ENCODE measurements at places on chromosomes 12 and 14.

DNA sequence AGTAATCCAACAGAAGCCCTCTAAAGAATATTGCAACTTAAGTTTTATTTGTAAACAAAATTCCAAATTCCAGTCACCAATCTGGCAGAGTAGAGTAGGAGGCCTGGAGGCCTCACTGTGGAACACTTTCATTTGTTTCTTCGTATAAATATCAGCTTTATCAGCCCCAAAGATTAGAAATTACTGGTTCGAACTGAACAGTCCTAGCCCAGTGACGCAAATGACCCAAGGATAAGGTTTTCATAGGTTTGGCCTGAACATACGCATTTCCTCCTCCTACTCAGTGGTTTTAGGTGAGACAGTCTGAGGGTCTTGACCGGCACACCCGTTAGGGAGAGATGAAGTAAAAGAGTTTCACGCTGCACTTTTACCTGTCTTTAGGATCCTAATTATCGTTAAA, 1.7 kb downstream of the CDC42BPB start:
- DNase-seq: no peak

DNA sequence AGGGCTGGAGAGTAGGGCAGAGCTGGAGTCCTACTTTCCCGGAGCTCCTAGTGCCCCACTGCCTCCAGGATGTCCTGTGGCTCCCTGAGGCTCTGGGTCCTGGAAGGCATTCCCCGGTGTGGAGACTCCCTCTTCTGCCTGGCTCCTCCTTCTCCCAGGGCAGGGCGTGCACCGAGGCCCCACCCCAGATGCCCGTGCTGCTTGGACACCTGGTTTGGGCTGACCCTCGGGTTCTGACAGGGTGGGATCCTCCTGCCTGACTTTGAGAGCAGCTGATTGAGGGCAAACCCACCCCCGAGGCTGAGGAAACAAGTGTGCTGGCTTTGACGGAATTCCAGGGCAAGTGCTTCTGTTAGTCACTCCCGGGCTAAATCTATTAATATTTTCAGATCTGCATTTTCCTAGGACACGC, 15.4 kb downstream of the TEAD4 start:
- DNase-seq: no peak

GRCh38 chr14:82987502-82988124, 1454.0 kb upstream of the SEL1L start:
- DNase-seq: no peak

- DNase-seq: no peak
Observed at GRCh38 chr12:94969424-94969823, 34.1 kb downstream of the NDUFA12 start.

Data from T-helper 22 cell (primary cell).